Right kidney (tissue), 9 donors: ENCODE measurements at places on chromosomes 3 and 15.
A peak's percentile ranks its signal among the peaks of the same experiment; 100 is the strongest.

- no peak for DNase-seq
Measured at GRCh38 chr3:138397983-138398382, 36.4 kb upstream of the ESYT3 start.

DNA sequence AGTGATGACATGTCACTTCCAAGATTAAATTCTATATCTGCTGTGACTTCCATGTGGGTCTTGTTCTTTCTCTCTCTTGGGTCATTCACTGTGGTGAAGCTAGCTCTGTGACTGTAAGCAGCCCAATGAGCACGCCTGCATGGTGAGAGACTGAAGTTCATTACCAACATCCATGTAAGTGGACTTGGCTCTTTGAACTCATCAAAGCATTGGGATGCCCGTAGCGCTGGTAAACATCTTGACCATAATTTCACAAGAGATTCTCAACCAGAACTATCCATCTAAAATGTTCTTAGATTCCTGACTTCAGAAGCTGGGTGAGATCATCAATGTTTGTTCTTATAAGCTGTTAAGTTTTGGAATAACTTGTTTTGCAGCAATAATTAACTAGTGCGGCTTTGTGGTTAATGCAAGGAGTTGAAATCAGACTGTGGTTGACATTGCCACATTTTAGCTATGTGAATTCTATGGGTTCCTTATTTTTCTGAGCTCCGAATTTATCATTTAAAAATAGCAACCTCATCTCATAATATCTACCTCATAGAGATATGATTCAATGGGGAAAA lies 31.6 kb upstream of the LRRC3B start:
- no peak for DNase-seq

DNA sequence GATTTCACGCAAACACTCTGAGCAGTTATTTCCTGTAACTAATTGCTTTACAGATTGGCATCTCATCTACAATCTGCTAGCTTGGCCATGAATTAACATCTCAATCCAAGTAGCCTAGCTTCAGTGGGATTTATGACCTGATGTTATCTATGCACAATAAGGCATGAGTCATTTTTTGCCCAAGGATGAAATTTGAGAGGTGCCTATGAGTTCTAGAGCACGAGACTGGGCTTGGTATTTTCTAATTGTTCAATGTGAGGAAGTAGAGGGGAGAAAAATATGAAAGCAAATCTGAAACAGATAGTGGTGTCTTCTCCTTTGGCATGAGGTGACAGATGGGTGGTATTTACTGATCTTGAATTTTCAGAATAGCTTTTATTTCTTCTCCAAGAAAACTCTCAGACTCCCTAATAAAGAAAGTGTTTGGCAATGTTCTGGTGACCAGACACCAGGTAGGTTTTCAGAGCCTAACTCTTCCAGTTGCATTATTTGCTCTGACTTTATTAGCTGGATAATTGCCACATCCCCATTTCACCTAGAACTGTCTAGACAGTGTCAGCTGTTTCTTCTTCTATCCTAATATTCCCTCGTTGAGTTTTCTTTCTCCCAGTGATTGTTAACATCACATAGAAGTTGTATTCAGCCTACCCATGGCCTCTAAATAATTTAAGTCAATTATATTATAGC lies 301.0 kb upstream of the UMPS start:
- DNase-seq, result no peak

DNA sequence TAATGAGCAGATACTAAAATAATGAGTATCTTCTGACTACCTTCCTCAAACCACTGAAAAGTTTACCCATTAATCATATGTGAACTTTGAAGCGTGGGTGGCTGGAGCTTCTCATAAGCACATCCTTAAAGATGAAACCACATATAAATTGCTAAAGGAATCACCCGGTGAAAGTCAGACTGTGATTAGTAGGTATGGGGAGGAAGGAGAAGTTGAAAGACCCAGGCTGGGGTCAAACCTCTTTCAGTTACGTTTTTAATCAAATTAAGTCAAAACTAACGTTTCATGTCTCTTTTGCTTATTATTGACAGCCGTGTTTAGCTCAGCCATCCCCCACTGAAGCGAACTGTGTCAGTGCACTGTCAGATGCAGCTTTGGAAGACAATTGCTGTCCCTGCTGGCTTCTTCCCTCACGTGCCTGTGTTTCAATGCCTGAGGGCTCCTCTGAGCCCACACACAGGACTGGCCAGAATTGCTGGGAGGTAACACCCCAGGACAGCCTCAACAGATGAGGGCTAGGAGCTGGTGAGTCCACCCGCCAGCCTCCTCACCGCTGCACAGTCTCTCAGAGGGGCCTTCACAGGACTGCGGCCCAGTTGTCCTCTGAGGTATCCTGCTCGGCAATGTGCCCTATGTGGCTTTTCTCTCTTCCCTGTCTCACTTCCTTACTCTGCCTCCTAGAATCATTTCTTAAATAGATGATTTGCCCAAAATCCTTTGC lies 29.3 kb upstream of the SH3BP5 start:
- no peak for DNase-seq

DNA sequence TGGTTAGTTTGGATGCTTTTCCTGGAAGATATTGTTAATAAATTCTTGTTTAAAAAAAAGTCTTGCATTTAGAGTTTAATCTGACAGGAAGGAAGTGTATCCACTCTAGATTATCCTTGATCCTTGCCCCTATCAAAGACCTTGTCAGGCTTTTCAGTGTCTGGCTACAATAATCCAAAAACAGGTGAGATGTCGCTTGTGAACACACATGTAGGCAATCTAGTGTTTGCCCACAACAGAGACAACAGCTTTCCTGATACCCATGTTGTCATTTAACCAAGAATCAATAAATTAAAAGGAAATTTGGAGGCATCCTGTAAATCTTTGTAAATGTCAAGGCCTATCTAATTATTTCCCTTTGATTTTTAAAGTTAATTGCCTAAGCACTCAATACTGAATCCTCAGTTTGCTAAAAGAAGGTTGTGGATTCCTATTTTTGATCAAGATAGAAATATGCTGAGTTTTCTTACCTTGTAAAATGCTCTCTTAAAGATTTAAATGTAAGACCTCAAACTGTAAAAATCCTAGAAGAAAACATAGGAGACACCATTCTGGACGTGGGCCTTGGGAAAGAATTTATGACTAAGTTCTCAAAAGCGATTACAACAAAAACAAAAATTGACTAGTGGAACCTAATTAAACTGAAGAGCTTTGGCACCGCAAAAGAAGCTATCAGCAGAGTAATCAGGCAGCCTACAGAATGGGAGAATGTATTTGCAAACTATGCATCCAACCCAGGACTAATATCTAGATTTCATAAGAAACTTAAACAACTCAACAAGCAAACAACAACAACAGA lies 207.7 kb downstream of the NAALADL2 start:
- DNase-seq, result no peak

GRCh38 chr3:138567403-138567802 lies 26.7 kb downstream of the CEP70 start:
- DNase-seq, result no peak

DNA sequence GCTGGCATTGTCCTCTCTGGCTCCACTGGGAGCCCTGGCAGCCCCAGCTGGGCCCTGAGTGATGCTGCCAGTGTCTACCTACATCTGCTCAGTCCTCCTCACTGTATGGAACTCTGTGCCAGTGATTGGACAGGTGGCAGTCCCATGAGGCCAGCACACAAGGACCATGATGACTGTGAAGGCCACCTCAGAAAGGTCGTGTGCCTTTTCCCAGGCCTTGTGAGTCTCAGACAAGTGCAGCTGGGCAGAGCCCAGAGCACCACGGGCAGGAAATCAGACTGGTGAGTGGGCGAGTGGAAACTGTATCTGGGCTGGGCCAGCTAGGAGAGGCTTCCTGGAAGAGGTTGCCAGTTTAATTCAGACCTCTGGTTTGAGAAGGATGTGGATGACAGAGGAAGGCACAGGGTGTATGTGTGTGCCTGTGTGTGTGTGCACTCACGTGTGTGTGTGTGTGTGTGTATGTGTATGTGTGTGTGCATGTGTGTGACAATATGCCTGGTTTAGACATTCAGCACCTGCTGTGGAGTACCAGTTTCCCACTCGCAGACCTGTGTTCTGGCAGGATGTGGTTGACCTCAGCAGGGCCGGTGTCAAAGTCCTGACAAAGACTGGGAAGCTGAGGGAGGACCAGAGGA lies 7.0 kb downstream of the MAPKAPK3 start:
- DNase-seq, result no peak

DNA sequence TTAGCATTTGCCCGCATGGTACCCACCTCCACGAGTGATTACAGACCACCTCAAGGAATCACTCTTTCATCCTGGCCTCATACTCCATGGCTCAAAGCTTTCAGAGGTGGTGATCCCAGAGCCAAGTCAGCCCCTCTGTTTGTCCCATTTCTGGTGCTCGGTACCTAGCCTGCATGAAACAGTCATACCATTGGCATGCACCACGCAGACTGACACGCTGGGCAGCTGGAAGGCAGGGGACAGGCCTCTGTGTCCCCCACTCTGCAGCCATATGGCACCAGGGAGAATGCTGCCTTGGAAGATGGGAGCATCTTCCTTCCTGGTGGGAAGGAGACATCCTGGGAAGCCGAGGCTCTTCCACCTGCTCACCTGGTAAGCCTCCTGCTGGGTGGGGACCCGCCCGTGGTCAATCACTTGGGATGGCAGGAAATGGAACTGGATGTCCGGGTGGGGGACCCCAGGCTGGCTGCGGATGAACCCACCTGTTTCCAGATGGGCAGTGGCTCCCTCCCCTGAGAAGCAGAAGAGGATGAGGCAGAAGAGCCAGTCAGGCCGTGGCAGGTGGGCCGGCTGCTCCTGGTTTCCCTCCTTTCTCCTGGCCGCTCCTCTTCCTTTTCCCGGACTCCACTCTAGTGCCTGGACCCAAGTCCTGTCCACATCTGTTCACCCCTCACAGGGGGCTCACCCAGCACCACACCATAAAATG lies 26.9 kb downstream of the CHDH start:
- DNase-seq, result no peak

- no peak for DNase-seq
Measured at GRCh38 chr15:29770796-29771195, 51.5 kb downstream of the TJP1 start.

DNA sequence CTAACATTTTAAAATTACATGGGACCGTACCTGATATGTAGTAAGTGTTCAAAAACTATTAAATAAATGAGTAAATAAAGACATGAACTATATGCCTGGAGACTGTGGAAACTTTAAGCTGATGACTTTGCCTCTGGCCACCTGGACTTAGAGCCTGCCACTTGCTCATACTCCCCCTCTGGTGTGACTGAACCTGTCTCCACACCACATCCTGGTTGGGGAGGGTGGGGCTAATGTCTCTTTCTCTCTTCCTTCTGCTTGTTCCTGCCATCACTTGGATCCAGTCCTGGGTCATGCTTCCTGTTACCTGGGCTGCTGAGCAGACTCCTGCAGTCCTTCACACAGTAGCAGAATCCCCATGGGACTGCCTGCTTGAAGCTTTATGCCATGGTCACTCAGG lies 8.2 kb upstream of the TMEM158 start:
- DNase-seq, result no peak

GRCh38 chr3:144221761-144222160 lies 250.1 kb downstream of the DIPK2A start:
- peak; percentile 6 for DNase-seq

GRCh38 chr3:58047826-58048225 lies 39.6 kb downstream of the FLNB start:
- DNase-seq, result no peak
